Activated gamma-delta T cell treated with Interleukin-2 at 50 U/mL for 16 hours (primary cell): ENCODE measurements at places on chromosomes 7 and 10.

DNA sequence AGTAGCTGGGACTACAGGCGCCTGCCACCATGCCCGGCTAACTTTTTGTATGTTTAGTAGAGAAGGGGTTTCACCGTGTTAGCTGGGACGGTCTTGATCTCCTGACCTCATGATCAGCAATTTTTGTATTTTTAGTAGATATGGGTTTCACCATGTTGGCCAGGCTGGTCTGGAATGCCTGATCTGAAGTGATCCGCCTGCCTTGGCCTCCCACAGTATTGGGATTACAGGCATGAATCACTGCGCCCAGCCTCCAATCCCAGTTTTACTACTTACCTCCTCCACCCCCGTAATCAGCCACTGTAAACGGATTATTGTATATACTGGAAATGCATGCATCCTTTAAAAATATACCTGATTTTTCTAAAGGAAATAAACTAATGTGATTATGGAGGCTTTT lies 35.1 kb upstream of the MTPN start:
- no peak for DNase-seq

GRCh38 chr7:100464791-100465190 lies 731 bp upstream of the SPACDR start:
- no peak for DNase-seq

DNA sequence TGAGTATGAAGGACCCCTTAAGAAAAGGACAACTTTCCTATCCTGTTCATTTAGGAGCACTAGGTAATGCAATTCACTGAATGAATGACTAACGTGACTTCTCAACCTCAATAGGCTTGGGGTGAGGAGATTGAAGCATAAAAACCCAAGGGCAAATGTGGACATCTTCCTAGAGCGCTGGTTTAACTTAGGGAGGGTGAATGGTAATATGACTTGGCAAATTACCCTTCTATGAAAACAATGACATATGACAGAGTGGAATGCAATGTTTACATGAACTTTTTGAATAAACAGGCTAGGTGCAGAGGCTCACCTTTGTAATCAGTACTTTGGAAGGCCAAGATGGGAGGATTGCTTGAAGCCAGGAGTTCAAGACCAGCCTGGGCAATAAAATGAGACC lies 83.9 kb upstream of the ANK3 start:
- no peak for DNase-seq

GRCh38 chr10:23696476-23696875 lies 257.6 kb downstream of the OTUD1 start:
- no peak for DNase-seq

DNA sequence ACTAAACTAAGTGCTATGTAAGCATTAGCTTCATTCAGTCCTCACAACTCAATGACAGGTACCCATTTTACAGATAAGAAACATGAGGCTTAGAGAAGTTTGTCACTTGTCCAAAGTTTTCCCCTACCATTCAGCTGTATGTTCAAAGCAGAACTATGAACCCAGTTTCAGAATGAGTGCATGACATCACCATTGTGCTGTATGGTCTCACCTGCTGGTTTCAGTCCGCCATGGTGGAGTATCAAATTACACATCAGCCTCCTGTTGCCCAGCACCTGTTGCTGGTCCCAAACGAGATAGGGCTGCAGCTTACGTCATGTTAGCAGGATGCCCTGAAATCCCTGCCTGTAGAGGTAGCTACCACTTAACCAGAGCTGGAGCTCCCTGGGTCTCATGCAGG lies 95.0 kb downstream of the DYNC1I1 start:
- DNase-seq: no peak

DNA sequence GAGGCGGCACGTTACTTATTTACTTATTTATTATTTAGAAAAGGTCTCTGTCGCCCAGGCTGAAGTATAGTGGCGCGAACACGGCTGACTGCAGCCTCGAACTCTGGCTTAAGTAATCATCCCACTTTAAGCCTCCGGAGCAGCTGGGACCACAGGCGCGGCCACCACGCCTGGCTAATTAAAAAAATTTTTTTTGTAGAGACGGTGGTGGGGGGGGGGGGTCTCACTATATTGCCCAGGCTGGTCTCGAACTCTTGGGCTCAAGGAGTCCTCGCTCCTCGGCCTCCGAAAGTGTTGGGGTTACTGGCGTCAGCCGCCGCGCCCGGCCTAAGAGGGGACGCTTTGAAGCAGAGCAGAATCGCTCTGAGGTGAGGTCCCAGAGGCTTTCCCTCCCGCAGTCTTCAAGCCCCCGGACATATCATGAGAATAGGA lies 675 bp upstream of the FRAT2 start:
- no peak for DNase-seq

DNA sequence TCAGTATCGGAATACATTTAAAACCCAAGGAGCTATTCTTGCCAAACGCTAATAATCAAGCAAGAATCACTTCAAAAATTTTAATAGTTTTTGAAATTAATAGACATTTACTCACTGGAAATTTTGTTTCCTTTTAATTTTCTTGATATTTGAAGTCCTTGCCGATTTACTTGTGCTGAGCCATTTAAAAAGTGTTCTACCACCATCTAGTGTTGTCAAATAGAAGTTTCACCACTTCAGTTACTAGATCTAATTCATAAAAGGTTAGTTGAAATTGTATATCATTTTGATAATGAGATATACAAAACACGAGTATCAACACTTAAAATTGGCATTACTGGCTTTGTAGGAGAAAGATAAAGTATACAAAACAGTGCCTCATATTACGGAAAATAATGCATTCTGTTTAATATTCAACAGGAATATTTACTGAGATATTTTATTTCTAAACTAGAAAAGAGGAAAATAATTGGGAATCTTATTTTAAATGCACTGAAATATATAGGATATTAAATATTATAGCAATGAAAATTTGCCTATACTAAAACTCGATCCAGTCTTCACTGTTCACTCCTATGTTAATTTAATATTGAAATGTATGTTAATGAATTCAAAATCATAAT lies 664.8 kb upstream of the SEMA3D start:
- DNase-seq: no peak

GRCh38 chr7:22557167-22557566 lies 57.2 kb upstream of the STEAP1B start:
- no peak for DNase-seq
